Stimulated activated CD4-positive, alpha-beta T cell treated with anti-CD3 and anti-CD28 coated beads, TNF-alpha, amount 100 ng/mL, for 4 hours (primary cell): ENCODE measurements at places on chromosomes 4 and X.

GRCh38 chr4:16259241-16259888 lies 33.1 kb upstream of the TAPT1 start:
- no peak for DNase-seq

- no peak for DNase-seq
Measured at GRCh38 chr4:79413886-79414285, 5.9 kb upstream of the GK2 start.

GRCh38 chr4:128858879-128859671 lies 49.6 kb downstream of the JADE1 start:
- no peak for DNase-seq

- DNase-seq: no peak
Measured at GRCh38 chr4:146311238-146311970, 97.1 kb downstream of the REELD1 start.

- no peak for DNase-seq
Measured at GRCh38 chr4:181416966-181417365, 826.2 kb upstream of the TENM3 start.

- DNase-seq: no peak
Measured at GRCh38 chr4:183097231-183098018, 1.6 kb upstream of the WWC2 start.

DNA sequence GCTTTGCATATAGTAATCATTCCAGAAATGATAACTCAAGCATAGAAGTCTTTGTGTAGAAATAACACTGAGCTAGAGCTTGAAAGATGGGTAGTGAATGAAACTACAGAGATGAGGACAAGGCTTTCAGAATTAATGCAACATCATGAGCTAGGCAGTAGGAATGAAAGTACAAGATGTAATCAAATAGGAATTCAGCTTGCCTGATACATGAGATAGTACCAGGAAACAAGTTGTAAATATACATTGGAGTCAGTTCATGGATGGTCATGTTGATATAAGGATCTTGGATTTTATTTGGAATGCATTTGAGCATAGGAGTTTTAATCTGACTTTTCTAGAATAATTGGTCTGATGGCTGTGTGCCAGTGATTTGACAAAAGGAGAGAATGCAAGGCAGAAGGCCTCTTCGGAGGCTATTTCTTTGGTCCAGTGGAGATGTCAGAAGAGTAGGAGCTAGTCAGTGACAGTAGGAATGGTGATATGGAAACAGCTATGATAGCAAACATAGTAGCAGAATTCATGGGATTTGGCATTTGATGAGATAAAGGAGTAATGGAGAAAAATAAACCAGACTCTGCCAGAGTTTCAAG lies 206.4 kb upstream of the PACRGL start:
- no peak for DNase-seq

- DNase-seq: no peak
Measured at GRCh38 chrX:38627683-38628082, 66.3 kb downstream of the TSPAN7 start.

- no peak for DNase-seq
Measured at GRCh38 chrX:153768311-153769157, 4.5 kb downstream of the PLXNB3 start.

- DNase-seq: no peak
Measured at GRCh38 chr4:186104890-186105646, 564 bp downstream of the FAM149A start.

- DNase-seq: no peak
Measured at GRCh38 chr4:10239982-10240654, 123.5 kb upstream of the WDR1 start.

- DNase-seq: no peak
Measured at GRCh38 chr4:111400741-111401140, 744.5 kb upstream of the FAM241A start.

DNA sequence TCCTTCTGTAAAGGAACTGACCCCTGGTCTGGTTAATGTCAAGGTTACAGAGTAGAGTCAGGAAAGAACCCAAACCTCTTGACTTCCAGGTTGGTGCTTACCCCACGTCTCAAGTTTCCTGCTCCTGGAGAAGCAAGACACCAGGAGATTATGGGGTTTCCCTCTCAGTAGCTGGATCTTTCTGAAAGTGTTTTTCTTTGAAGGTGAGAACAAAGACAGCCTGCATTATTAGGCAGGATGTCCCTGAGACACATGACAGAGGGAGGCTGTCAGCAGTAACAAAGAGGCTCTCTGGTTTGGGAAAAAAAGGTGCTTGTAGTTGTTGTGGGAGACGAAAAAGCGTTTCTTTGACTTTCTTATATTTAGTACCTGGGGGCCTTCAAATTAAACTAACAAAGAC lies 44.7 kb upstream of the IGFBP7 start:
- no peak for DNase-seq

DNA sequence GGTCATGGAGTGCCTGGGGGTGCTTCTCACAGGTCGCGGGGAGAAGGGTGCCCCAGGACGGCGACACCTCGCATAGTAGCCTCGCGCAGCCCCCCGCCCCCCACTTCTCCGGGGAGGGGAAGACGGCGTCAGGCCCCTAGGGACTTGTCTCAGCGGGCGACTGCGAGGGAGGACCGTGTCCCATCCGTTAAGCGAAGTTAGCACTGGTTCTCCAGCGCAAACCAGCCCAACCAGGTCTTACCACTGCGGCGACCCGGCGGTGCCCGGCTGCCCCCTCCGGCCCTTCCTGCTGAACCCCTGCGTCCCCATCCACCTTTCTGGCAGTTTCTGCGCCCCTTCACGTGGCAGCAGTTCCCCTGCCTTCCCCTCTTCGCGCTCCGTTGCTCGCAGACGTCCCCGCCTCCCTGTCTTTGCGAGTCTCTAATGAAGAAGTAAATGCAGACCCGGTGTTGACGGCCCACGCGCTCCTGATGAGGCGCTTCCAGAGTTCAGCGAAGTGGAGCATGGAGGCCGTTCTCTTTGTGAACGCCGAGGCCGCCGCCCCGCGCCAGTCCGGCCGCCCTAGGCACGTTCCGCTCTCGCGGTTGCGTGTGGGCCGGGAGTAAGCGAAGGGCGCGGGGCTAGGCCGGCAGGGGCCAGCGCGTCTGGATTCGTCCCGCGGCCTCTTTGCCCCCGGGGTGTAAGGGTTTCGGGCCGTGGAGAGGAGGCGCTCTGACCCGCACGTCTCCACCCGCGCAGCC lies 3.0 kb downstream of the SLIT2 start:
- no peak for DNase-seq

GRCh38 chr4:138724530-138724929 lies 291.1 kb upstream of the NOCT start:
- no peak for DNase-seq

DNA sequence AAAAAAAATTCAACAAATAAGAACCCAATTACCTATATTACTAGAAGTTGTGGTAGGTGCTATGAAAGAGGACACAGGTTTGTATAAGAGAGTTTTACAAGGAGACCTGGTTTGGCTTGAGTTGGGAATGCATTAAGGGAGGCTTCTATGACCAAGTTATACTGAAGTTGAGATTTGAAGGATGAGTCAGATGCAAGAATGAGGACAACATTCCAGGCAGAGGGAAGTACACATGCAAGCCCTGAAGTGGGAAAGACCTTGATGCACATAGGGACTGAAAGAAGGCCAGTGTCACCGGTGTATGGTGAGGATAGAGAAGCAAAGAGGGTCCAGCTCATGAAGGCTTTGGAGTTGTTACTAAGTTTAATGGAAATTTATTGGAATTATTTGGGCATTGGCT lies 52.2 kb downstream of the ANK2 start:
- DNase-seq: no peak

- no peak for DNase-seq
Measured at GRCh38 chrX:37320541-37321203, 28.5 kb upstream of the PRRG1 start.

GRCh38 chrX:46072791-46073190 lies 472.4 kb downstream of the ZNF674 start:
- DNase-seq: no peak

- no peak for DNase-seq
Measured at GRCh38 chr4:4677556-4678522, 136.0 kb upstream of the STX18 start.

- no peak for DNase-seq
Measured at GRCh38 chrX:100654261-100654660, 10.3 kb downstream of the SRPX2 start.

- no peak for DNase-seq
Measured at GRCh38 chr4:6499238-6499600, 26.8 kb upstream of the PPP2R2C start.

- no peak for DNase-seq
Measured at GRCh38 chr4:173301518-173302201, 32.5 kb downstream of the HMGB2 start.

GRCh38 chr4:184348311-184349233 lies 125.8 kb downstream of the IRF2 start:
- DNase-seq: no peak

- DNase-seq: no peak
Measured at GRCh38 chrX:43809463-43809862, 72.8 kb downstream of the MAOB start.

DNA sequence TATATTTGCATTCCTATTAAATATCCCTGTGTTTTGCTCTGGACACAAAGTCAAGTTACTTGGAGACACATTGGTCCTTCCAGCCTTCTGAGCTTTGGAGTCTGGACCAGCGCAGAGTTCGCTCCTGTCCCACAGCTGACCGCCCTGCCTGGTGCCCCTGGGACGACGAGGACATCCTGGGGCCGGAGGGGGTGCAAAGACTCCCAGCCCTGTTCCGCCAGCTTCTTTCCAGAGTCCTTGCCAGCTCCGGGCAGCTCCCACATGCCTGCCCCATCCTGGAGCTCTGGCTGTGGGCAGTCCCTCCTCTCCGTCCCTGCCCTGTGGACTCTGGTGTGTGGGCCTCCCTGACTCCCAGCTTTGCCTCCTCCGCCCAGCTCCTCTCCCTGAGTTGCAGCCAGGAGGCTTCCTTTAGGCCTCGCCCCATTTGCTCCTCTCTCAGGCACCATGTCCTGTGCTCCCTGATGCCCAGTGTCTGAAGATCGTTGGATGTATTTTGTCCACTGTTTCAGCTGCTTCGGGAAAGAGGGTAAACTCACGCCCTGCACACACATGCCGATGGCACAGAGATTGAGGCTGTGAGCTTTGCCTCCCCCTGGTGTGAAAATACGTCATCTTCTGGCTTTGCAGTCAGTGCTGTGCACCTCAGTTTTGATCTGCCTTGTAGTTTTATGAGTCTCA lies 4.9 kb upstream of the PCGF3 start:
- no peak for DNase-seq

DNA sequence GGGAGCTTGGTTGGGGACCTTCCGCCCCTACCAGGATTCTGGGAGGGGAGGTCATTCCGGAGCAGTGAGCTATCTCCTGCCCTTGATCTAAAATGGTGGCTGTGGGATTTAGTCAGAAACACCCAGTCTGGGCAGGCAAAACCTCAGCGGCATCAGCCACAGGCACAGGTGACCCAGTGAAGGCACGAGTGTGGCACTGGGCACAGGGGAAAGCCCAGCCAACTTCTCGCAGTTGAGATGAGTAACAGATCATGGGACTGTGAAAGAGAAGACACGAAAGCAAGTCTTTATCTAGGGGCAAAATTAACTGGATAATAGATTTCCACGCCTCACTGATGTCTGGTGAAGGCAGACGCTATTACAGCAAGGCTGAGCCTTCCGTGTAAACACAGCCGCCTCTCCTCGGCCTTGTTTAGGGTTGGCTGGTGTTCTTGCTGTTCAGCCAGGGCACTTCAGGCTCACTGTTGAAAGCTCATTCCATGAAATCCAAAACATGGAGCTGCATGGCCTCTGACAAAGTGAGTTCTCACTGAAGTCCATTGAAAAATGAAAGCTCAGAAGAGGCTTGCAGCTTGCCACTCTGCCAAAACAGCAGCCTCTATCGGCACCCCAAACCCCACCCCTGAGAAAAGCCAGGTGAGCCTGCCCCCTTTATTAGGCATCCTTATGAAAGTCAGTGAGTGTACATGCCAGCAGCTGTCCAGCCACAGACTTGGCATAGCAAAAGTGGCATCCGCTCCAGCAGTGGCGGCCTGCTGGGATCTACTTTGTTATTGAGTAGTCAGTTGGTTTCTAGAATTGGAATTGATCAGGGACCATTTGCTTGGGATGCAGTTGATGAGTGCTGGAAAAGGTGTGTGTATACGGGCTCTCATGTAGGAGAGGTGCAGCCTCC lies 102.3 kb upstream of the MTM1 start:
- no peak for DNase-seq

DNA sequence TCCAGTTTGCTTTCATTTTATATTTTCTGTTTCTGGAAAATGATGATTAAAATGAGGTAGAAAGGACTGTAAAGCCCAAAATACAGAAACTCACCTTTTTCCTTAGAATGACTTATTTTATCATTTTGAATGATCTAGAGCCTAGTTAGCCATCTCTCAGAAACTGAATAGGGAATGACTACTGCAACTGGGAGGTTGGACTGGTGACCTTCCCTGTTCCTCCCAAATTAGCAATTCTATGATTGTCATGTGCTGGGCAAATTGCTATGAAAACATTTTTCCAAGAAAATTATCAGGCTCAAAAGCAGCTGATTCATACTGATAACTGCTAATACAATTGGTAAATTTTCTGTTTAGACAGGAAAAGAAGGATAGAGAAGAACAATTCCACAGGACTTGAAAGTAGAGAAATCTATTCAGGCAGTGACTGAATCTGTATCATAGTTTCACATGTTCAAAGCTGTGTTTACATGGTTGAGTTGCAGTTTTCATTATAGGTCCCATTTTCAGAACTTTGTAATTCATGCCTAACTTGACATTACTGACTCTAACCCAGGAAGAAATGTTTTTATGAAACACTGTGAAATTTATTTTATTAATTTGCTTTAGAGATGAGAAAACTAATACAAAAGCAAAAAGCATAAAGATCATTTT lies 43.4 kb upstream of the SEC24B start:
- DNase-seq: no peak

GRCh38 chr4:186216465-186217024 lies 10.8 kb upstream of the KLKB1 start:
- DNase-seq: no peak
